ENCODE measurements at places on chromosomes 1 and 21.

GRCh38 chr1:18635891-18636595, 5.4 kb downstream of the PAX7 start:
- DNase-seq = no peak

- DNase-seq = no peak
These were observed 90.6 kb downstream of the DMRTB1 start for GRCh38 chr1:53549781-53550180.

DNA sequence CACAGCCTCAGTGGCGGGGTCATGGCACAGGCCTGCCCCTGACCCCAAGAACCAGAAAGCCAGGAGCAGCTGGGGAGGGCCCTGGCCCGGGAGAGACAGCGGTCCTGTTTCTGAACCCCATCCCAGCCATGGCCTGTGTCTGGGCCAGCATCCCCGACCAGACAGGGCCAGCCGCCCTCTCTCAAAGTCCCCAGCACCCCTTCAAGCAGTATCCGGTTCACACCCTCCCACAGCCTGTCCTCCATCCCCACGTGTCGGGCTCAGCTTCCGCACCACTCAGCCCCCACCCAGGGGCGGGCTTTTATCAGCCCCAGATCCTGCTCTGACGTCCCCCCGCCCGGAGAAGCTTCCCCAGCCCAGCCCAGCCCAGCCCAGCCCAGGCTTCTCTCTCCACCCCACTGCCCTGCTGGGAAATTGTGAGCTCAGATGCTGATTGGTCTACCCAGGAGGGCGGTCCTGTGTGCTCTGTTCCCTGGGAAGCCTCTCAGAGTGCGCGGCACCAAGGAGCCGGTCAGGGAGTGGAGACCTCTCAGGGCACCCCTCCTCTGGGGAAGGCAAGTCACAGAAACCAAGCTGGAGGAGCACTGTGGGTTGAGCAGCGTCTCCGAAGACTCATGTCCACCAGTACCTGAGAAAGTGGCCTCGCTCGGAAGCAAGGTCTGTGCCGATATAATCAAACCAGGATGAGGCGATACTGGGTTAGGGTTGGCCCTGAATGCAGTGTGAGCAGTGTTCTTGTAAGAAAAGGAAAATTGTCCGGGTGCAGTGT, 4.7 kb upstream of the FAAP20 start:
- DNase-seq = peak; percentile 83

DNA sequence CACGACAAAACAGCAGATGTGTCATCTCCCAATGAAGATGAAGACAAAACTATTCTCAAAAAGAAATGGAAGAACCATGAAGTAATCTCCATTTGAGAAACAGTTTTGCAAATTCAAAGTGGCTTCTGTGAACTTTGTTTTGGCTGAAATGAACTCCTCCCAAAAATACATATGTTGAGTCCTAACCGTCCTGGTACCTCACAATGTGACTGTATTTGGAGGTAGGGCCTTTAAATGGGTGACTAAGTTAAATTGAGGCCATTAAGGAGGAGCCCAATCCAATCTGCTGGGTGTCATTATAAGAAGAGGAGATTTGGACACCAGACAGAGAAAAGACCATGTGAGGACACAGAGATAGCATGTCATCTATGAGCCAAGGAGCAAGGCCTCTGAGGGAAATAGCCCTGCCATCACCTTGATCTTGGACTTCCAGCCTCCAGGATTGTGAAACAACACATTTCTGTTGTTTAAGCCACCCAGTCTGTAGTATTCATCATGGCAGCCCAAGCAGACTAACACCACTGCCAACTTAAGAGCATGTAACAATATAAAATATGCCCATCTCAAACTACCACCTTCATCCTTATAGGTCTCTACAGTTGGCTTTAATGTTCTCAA, 38.3 kb upstream of the KCNE1 start:
- DNase-seq = no peak

DNA sequence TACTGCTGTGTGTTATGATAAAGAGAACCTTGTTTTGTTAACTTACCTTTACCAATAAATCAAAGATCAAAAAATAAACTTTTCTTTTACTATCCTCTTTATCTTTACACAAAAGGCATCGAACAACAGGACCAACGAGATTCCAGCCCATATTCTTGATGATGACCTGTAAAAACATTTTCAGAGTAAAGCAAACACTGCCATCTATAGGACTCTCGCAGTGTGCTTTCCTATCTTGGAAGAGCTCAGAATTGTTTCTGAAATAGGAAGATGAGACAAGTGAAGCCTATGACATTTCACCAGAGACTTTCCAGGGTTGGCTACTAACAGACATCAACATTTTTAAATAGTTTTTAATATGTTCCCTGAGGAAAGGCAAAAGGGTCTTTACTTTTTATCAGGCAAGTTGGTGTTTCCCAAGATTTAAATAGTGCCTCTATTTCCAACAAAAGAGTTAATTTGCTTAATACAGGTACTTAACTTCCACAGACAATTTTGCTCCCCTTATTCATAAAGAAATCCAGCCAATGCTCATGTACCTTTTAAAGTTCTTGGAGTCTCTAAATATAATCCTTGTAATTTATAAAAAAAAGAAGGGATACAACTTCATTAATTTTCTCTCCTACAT, 7.3 kb downstream of the GLMN start:
- DNase-seq = no peak

- no peak for DNase-seq
These were observed 66.9 kb upstream of the PRDX6 start for GRCh38 chr1:173410133-173410793.

GRCh38 chr21:15034126-15034853, 30.5 kb downstream of the NRIP1 start:
- no peak for DNase-seq

DNA sequence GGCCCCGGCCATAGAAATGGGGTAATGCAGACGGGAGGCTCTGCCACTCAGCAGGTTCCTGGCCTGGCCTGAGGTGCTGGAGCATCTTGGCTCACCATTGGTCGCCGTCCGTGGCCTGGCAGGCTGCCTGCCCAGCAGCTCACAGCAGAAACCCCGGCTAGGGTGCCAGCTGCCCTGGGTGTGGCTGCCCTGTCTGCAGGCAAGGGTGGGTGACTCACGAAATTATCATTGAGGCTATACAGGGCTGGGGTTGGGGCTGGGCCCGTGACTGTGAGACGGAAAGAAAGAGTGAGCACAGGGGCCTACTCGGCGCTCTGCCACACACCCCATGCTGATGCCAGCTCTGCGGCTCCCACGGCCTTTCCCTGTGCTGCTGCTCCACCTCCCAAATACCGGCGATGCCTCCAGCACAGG, 8.0 kb upstream of the PKP1 start:
- DNase-seq = no peak

- no peak for DNase-seq
These were observed 6.9 kb downstream of the PINK1 start for GRCh38 chr1:20640183-20640597.
